ENCODE measurements at places on chromosomes 4 and X.

DNA sequence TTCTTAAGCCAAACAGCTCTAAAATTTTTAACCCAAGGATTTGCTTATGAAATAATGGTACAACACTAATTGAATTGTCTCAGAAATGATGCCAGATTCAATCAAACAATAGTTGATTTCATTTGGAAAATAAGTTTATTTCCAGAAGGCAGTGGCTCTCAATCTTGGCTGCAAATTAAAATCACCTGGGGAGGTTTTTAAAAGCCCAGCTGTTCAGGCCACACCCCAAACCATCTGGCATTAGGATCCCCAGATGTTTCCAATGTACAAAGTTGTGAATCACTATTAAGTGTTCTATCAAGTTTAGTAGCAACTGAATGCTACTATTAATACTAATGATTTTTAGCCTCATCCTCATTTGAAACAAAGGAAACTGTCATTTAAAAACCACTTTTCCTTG is 22.2 kb downstream of the TMEM184C start:
- DNase-seq, result peak; percentile 38

- DNase-seq, result no peak
Measured at GRCh38 chr4:28358606-28359005, 1498.0 kb downstream of the STIM2 start.

- DNase-seq, result no peak
Measured at GRCh38 chr4:35151816-35152572, 1092.3 kb downstream of the ARAP2 start.

- peak; percentile 0 for DNase-seq
Measured at GRCh38 chrX:49627086-49627777, 28.4 kb downstream of the GAGE1 start.

- no peak for DNase-seq
Measured at GRCh38 chrX:125289920-125290319, 29.8 kb upstream of the TEX13C start.

DNA sequence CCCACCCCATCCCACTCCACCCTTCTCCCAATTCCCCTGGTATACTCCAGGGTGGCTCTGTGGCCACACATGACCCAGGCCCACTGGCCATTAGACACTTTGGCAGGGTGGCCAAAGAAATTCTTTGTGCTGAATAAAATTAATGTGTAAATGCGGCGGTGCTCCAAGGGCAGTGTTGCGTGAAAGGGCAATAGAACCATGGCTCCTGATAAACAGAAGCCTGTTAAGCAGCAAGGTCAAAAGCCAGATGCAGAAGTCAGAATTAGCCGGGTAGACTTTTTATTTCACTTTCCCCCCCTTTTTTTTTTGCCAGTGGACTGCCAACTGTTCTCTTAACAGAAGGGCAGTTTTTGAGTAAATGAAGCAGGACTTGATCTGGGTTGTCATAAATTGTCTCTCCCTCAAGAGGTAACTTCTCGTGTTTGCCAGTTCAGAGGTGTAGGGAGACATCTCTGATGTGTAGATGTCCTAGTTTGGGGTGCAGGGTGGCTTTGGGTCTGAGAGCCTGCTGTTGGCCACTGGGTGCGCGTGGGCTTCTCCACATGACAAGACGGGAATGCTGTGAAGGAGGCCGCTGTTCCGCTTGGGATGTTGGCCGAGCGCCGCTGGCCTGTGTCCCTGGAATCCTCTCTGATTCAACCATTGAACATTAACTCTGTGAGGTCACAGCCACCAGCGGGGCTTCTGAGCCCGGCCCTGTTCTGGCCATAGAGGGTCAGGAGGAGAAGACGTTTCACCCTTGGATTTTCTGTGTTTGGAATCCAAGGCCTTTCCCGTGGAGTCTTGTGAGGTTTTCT is 139.5 kb downstream of the TBL1X start:
- no peak for DNase-seq

DNA sequence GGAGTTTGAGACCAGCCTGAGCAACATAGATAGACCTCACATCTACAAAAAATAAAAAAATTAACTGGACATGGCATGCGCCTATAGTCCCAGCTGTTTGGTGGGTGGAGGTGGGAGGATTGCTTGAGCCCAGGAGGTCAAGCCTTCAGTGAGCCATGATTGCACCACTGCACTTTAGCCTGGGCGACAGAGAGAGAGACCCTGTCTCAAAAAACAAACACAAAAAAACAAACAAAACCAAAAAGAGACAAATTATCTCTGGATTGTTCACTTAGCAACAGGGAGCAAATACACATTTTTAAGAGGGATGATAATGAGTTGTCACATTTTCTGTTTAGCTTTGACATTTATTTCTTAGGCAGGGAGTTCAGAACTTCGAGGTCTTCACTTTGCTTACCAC is 155.4 kb downstream of the CEP135 start:
- DNase-seq, result no peak

- DNase-seq, result no peak
Measured at GRCh38 chr4:121597346-121597934, 99.3 kb downstream of the ANXA5 start.

- DNase-seq, result no peak
Measured at GRCh38 chr4:140704392-140704960, 51.7 kb downstream of the TBC1D9 start.

GRCh38 chrX:150219374-150220185 is 143.5 kb upstream of the MAMLD1 start:
- no peak for DNase-seq
